ENCODE measurements at places on chromosomes 2 and 18.

DNA sequence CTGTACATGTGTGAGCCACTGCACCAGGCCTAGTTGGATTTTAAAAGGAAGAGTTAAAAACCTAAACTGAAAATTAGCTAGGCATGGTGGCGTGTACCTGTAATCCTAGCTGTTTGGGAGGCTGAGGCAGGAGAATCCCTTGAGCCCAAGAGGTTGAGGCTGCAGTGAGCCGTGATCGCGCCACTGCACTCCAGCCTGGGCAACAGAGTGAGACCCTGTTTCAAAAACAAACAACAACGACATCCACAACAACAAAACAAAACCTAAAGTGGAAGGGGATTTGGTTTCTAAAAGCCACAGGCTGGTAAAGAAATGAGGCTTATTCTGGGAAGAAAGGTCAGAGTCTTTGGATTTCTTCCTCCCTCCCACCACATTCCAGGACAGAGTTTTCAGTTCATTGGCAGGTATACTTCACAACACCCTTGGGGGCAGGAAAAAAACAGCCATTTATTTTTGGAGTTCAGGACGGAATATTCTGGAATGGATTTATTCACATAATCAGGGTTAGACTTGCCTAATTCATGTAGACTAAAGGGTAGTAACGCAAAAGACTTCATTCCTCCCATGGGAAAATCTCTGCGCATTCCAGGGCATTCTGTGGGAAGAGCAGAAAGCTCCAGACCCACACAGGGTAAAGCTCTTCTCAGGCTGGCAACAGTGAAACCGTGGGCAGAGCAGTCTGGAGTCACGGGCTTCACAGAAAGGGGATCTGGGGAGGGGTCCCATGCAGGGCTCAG, 34.9 kb downstream of the TEX44 start:
- no peak for DNase-seq

- DNase-seq, result no peak
Observed at GRCh38 chr2:157061799-157062198, 195.7 kb upstream of the GALNT5 start.

GRCh38 chr2:196294516-196294909, 123.1 kb upstream of the STK17B start:
- no peak for DNase-seq

DNA sequence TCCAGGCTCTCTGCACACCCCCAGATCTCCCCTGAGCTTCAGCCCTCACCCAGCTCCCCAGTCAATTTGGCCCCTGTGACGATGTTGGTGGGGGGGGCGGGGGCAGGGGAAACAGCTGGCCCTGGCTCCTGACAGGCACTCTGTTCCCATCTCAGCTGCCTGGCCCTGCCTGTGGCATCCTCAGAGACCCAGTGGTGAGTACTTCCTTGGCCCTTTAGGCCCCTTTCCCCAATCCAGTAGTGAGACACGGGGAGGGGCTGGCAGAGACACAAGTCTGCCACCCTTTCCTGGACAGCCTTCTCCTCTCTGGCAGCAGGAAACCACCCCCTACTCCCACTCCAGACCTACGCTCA, 19.3 kb upstream of the C1QL2 start:
- DNase-seq, result no peak

GRCh38 chr2:9703085-9703678, 72.4 kb upstream of the YWHAQ start:
- no peak for DNase-seq

DNA sequence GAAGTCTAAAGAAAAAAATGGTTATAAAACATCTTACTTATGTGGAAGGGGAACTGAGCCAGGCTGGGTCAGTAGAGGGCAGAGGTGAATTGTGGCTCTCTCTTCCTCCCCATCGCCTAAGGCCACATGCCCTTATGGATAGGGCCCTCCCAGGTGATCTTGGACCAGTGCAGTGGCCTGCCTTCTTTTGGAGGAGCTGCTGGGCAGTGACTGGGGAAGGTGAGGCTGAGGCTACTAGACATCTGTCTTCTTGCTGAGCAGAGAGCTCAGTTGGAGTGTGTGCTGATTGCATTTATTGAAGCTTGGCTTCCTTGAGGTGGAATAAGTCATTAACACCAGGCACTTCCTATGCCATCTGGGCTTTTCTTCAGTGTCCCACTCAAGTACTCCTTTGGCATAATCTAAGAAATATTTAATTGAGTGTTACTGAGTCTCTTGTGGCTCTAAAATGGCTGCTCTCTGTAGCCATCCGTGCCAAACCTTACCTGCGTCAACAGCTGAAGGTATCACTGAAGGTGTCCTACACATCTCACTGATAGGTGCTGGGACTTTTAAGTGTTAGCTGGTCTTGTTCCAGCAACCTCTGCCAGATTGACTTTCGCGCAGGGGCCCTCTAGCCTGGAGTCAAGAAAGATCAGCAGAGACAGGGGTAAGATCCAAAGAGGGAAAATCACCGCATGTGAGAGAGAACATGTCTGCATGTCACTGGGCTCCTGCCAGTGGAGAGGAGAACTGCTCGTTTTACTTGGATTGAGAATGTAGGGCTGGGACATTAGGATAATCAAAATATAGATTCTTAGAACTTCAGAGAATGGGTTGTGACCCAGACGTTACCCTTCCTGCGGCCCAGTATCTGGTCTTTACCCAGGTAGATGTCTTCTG, 256.1 kb downstream of the LTBP1 start:
- no peak for DNase-seq

DNA sequence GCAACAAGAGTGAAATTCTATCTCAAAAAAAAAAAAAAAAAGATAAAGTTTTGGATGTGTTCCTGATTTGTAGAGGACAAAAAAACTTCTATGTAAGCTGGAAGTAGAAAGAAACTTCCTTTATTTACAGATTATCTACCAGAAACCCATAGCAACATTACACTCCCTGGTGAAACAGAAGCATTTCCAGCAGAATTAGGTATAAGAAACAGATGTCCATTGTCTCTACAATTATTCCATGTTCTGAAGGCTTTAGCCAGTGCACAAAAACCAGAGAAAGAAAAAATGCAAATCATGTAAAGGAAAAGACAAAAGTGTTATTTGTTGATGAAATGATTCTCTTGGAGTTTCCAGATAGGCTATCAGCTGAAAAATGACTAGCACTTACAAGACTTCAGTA, 4.9 kb downstream of the TUBB6 start:
- DNase-seq, result no peak

GRCh38 chr18:8787371-8787670, 82.0 kb downstream of the MTCL1 start:
- no peak for DNase-seq

DNA sequence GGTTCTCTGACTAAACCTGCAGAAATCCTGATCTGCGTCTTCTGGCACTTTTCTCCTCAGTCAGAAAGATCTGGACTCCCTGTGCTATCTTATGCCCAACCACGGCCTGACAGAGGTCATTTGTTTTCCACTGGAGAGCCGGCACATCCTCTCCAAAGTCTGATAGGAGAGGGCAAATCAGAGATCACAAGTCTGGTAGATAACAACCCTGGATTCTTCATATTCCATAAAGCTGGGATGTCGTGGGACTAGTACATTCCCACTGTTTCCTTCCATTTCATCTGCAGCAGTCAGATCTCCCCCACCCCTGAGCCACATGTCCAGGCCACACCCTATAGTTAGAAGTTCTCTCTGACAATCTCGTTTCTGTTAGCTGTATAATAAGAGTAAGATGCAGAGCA, 157.0 kb downstream of the MGAT5 start:
- no peak for DNase-seq

GRCh38 chr18:44673256-44673880, 7.3 kb upstream of the SETBP1 start:
- no peak for DNase-seq

GRCh38 chr2:218523651-218524050, 44.5 kb downstream of the USP37 start:
- DNase-seq, result no peak

DNA sequence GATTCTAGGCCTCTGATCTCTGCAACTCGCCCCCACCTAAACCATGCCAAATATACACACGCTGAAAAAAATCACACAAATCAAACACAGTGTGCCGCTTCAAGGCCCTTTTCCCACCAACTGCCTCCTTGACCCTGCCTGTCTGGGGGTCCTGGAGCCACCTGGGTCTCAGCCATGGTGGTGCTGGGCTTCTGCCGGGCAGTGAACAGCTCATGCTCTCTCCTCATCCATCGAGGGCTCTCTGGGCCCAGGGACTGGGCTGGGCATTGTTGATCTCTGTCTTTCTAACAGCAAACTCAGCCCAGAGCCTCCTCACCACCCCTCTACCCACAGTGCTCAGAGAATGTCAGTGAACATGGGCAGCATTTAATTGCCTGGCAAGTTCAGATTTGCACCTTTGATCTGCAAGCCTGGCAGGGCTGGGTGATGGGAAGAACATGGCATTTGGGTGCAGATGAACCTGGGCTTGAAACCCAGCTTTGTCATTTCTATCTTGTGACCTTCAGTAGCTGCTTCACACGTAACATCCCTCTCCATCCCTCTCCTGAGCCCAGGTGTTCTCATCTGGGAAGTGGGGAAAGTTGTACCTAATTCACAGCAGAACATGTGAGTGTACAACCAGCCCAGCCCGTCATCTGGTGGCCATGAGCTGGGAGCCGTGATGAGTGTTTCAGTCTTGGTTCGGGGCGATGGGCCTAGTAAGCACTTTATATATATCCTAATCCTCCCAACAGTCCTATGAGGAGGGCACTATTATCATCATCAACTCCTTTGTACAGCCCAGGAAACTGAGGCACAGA, 46.1 kb downstream of the SDC1 start:
- DNase-seq, result no peak

GRCh38 chr2:29398384-29399237, 283.4 kb downstream of the CLIP4 start:
- no peak for DNase-seq

GRCh38 chr2:111702119-111702803, 181.7 kb downstream of the ANAPC1 start:
- no peak for DNase-seq

- no peak for DNase-seq
Observed at GRCh38 chr2:138626148-138626547, 124.6 kb downstream of the SPOPL start.

GRCh38 chr2:579351-579886, 97.8 kb downstream of the TMEM18 start:
- peak; percentile 15 for DNase-seq

GRCh38 chr18:57584444-57584843, 2.1 kb downstream of the FECH start:
- no peak for DNase-seq

DNA sequence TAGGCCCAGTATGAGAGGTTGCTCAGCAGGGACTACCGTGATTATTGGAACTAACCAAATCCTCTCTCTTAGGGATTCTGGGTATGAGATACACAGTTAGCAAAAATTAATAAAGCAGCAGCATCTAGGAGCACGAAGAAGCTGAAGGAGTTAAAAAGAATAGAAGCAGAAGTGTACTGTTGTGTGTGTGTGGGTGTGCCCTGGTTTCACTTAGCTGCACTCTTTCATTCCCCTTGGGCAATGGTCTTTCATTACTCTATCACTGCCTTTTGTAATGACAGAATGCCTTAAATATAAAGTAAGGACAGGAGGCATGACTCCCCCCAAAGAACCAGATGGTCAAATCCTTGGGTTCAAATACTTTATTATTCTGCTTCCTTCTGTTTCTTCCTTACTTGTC, 115.9 kb upstream of the CD302 start:
- DNase-seq, result no peak

GRCh38 chr2:18380321-18380720, 180.1 kb downstream of the RDH14 start:
- DNase-seq, result no peak

DNA sequence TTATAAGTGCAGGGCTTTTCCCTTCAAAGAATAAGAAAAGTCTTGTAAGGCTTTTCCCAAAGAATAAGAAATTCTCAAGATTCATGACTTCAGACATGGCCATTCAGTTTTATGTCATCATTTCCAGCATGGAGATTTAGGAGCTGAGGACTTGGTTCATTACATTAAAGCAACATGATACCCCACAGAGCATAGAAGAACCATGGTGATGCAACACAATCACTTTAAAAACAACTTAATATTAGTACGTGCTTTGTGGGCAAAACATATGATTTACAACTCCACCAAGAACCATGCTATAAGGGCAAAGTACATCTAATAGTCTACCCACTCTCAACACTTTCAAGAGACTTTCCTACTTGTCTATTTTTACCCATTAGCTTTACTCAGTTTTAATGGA, 214.4 kb downstream of the SRBD1 start:
- no peak for DNase-seq

DNA sequence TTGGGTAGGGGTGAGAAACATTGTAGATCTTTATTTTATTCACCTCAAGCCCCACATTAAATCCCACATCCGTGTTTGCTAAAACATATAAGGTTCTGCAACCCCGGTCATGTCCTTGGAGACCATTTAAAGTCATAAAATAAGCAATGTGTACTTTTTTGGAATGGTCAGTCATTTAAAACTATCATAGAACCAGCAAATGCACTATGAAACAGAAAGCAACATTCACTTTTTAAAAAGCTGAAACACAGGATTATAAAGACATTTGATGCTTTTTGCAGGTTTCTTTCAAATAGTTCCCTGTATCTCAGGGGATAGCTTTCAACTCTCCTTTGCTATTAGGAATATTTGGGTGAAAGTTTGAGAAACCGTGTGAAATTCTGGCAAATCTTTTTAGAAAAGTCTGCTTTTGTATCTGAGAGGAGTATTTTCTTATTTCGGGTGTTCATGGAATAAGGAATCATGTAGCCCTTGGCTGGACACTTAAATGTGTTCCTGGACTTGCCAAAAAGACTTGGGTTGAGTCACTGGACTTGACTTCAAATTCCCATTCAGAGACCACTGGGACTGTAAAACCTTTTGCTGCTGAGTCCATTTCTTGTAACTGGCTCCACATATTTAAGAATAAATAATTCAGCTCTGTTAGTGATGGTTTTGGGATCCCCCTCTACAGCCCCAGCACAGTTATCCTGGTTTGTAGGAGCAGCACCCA, 5.9 kb upstream of the CETN1 start:
- DNase-seq, result no peak

- DNase-seq, result no peak
Observed at GRCh38 chr2:194380011-194380410, 1277.0 kb upstream of the SLC39A10 start.

GRCh38 chr2:121450301-121450700, 80.4 kb upstream of the RNU4ATAC start:
- no peak for DNase-seq

GRCh38 chr2:217331523-217332416, 471.9 kb upstream of the TNP1 start:
- DNase-seq, result peak; percentile 63

DNA sequence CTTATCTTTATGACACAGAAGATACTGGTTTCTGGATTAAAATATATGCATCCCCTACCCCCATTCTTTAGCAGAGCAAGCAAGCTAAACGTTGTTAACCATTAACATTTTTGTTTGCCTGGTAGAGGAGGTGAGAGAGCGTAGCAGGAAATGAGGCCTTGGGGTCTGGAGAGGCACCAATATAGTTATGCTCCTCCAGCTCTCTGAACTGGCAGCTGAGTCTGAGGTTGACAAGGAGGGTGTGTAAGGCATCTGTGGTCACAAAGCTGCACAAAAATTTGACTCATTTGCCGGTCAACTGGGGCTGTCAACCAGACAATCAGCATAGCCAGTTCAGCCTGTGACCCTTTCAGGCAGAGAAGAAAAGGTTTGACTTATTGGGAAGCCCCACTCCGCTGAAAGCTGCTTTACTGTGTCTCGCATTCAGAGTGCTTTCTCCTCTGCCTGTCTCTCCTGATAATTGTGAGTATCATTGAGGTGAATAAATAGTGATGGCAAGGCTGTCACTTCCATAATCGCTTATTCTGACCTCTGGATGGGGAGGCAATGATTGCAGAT, 647.5 kb upstream of the SETBP1 start:
- DNase-seq, result no peak

GRCh38 chr2:128716299-128716721, 397.6 kb upstream of the HS6ST1 start:
- no peak for DNase-seq

GRCh38 chr2:2192091-2192955, 138.8 kb downstream of the MYT1L start:
- no peak for DNase-seq

Measured in breast epithelium (tissue), 4 donors.